Esophagus squamous epithelium (tissue), 5 donors: ENCODE measurements at places on chromosomes 7 and 10.

DNA sequence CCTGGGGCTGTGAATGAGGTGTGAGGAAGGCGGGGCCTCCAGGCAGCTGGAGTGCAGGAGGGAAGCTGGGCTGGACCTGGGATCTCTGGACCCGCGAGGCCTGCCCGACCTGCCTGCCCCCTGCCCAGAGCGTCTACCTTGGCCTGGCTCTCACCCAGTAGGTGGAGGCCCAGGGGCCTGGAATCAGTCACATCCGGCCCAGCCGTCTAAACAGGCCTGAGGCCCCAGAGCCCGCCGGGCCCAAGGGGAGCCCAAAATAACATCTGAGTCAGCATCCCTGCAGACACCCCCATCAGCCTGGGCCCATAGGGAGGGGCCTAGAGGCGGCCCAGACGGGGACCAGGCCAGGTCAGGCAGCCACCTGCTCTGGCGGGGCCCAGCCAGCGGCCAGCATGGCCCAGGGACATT lies 15.1 kb upstream of the ELN start:
- H3K27me3 ChIP-seq, result no peaks in the 10 kb centered on the region
- no peak overlapping the region for H3K4me3 ChIP-seq
- peaks cover 33% of the 10 kb centered on the region for H3K4me1 ChIP-seq
- no peaks in the 10 kb centered on the region for H3K36me3 ChIP-seq
- DNase-seq, result no peak

- H3K27ac ChIP-seq, result no peak overlapping the region
- H3K4me3 ChIP-seq, result no peak overlapping the region
- H3K36me3 ChIP-seq, result no peaks in the 10 kb centered on the region
- no peak for DNase-seq
These were observed 4.0 kb upstream of the GCK start for GRCh38 chr7:44193011-44193802.

DNA sequence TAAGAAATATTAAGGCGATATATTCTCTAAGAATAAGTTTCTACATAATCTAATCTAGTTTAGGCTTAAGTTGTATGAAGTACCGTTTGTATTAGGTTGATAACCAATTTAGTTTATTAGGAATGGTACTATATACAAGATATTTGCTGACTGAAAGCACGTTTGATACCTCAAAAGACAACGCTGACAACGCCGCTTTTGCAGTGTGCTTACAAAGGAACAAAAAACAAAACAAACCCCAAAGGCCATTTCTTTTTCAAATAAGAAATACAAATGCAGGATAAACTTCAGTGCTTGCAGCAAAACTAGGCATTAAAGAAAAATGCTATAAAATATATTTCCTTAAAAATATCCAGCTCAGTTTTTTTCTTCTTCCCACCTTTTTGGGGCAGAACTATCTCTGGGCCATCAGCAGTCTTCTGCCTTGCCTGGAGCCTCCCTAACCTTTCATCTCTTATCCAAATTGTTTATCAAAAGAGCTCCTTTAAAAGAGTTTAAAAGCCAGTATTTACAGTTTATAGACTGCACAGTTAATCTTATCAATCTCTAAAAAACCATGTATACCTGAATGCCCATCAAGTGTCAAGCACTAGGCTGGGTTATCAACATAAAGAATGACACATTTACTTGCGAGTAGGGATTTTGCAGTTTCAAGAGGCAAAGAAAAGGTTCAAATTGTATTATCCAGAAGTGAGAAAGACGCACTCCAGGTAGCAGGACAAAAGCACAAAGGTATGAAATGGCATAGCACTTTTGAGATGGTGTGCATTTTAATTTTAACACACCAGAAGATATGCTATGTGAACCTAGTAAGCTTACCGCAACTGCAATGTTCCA lies 4.1 kb upstream of the KMT2E start:
- DNase-seq, result no peak
- no peaks in the 10 kb centered on the region for H3K27me3 ChIP-seq
- peak overlapping the region; percentile 91 for H3K4me3 ChIP-seq
- H3K36me3 ChIP-seq, result no peaks in the 10 kb centered on the region
- H3K27ac ChIP-seq, result peak overlapping the region; percentile 99

DNA sequence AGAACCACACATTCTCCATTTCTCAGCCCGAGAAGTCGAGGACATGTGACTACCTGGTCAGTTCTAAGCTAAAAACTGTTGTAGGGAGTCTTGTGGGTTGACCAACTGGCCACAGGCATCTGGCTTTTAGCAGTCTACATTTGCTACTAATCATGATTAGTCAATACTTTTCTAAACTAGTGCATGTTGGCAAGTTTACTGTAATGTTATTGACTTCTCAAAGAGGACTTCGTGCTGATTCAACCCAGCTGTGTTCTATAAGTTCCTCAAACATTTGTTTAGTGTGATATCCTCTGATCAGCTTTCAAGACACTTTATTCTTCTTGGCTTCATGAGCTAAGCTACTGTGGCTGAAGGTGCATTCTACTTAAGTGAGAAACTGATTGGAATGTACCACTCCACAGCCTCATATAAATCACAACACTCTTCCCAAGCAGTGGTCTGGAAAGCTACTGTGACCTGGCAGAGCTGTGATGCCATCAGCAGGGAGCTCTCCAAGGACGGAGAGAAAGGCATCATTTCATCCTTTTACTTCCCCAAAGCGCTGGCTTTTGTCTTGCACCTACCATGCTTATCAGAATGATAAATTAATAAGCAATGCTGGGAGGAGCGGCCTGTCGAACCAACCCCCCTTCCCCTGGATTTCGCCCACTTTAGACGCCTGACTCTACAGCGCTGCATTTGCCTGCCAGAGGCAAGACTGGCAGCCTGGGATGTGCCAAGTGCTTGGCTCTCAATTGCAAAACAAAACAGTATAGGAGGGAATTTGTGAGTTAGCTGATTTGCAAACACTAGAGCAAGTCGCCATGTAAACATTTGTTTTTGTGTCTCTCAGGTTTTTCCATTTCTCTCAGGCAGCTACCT lies 206.7 kb upstream of the PLXNA4 start:
- H3K4me1 ChIP-seq, result no peaks in the 10 kb centered on the region
- H3K27me3 ChIP-seq, result no peaks in the 10 kb centered on the region
- peaks cover 34% of the 10 kb centered on the region for H3K36me3 ChIP-seq

- no peak for DNase-seq
- no peaks in the 10 kb centered on the region for H3K27me3 ChIP-seq
- H3K27ac ChIP-seq, result no peak overlapping the region
- no peak overlapping the region for H3K4me3 ChIP-seq
These were observed 57.0 kb upstream of the GLCCI1 start for GRCh38 chr7:7911369-7912123.

- no peak for DNase-seq
- H3K4me3 ChIP-seq, result no peak overlapping the region
- H3K27me3 ChIP-seq, result no peaks in the 10 kb centered on the region
These were observed 302.7 kb downstream of the RPS24 start for GRCh38 chr10:78336402-78336791.
